ENCODE measurements at places on chromosomes 13 and 19. TPM values are rescaled to one million over a fixed set of nuclear protein-coding genes. Genes with fewer than 3 reads are reported as not detected.

Gene CEACAM4
- not detected for polyA plus RNA-seq

Gene ADAT3
- polyA plus RNA-seq: 6.1 TPM

Gene APLP1
- 13.6 TPM for polyA plus RNA-seq

Gene DMKN
- polyA plus RNA-seq: 137 TPM

Gene CLPTM1
- 142 TPM for polyA plus RNA-seq

Gene NTF4
- polyA plus RNA-seq: not detected

Gene U2AF1L4
- polyA plus RNA-seq: 47.7 TPM

Gene BTBD2
- polyA plus RNA-seq: 57.0 TPM

Gene ZNF175
- 3.3 TPM for polyA plus RNA-seq

GRCh38 chr13:20782116-20782708 is 8.5 kb upstream of the EEF1AKMT1 start:
- DNase-seq: no peak

DNA sequence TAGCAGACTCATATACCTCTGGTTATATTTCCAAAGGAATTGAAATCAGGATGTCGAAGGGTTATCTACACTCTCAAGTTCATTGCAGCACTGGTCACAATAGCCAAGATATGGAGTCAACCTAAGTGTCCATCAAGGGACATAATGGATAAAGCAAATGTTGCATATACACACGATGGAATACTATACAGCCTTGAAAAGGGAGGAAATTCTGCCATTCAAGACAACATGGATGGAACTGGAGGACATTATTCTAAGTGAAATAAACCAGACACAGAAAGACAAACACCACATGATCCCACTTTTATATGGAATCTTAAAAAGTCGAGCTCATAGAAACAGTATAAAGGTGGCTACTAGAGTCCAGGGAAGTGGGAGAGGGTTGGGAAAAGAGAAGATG is 13.6 kb upstream of the ERCC1 start:
- DNase-seq: no peak

DNA sequence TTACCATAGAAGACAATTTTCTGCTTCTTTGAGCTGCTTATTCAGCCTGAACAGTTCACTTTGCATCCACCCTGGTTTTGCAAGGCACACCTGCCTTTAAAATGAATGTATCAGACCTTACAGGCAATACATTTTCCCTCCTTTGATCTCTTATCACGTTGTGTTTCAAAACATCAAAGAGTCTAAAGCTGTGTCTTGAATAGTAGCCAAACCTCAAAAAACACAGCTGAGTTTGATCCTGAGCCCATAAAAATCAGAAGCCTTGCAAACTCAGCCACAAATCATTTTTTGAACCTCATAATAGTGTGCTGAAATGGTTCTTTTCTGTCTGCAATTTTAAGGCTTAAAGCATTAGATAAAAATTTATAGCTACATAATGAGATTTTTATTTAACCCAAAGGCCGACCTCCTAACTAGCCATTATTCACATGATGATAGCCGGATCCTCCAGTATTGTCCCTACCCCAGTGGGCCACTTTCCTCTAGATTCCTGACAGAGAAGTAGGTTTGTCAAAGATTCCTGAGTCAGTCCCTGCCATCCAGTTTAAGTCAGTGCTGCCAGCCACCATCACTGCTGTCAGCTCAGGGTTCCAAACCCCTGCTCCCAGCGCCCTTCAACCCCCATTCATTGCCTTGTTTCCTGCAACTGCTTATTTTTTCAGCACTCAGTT is 71.8 kb downstream of the CAB39L start:
- peak; percentile 85 for DNase-seq

DNA sequence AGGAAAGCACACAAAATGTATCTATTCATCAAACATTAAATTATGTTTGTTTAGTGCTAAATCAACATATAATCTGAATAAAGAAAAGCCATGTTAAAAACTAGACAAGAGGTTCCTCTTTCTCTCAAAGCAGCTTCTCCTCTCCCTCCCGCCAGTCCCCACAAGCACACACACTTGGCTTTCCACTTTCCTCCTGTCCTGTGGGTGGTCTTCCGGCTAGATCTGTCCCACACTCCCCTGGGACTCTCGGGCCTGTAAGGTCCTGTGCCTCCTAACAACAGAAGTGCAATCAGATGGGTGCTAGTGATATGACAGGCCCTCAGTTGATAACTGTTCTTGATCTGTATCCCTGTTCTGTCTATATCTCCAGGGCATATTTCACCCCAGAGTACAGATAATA is 45.6 kb upstream of the RAP2A start:
- no peak for DNase-seq

GRCh38 chr13:21932578-21932977 is 261.7 kb downstream of the FGF9 start:
- DNase-seq: no peak

DNA sequence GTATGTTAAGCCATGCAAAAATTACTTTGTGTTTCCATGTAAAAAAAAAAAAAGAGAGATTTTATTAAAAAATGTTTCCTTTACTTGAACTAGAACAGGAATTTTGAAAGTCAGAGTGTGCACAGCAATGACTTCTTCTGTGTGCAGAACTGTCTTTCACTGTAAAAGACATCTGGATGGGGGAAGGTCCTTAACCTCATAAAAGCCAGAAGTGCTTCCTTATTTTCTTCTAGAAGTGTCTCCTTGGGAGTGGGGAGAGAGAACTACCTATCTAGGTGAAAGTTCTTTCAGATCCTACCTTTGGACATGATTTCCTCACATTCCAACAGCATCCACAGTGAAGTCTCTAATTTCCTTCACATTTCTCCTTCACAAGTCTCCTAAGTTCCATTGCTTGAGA is 360.3 kb downstream of the FGF14 start:
- DNase-seq: no peak

GRCh38 chr19:5578097-5578846 is 10.5 kb upstream of the TINCR start:
- peak; percentile 68 for DNase-seq

- DNase-seq: peak; percentile 72
These were observed 14.9 kb downstream of the SERP2 start for GRCh38 chr13:44388427-44389059.

DNA sequence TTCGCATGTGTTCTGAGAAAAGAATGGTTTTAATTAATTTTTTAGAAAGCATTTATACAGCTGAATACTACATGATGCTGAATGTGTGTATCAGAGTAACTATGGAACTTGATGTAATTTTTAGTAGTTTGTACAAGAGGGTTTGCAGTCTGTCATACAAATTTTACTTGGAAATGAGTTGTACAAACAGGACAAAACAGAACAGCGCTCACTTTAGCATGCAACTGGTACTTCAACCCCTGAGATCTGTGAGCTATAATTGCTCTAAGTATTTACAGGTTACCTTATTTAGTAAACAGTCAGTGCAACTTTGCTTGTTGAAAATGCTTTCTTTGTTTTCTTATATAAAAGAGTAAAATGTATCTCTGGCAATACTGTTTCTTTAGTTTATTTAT is 706 bp downstream of the TNFRSF19 start:
- DNase-seq: no peak

- no peak for DNase-seq
These were observed 776 bp downstream of the DNAJC3 start for GRCh38 chr13:95677564-95678266.

DNA sequence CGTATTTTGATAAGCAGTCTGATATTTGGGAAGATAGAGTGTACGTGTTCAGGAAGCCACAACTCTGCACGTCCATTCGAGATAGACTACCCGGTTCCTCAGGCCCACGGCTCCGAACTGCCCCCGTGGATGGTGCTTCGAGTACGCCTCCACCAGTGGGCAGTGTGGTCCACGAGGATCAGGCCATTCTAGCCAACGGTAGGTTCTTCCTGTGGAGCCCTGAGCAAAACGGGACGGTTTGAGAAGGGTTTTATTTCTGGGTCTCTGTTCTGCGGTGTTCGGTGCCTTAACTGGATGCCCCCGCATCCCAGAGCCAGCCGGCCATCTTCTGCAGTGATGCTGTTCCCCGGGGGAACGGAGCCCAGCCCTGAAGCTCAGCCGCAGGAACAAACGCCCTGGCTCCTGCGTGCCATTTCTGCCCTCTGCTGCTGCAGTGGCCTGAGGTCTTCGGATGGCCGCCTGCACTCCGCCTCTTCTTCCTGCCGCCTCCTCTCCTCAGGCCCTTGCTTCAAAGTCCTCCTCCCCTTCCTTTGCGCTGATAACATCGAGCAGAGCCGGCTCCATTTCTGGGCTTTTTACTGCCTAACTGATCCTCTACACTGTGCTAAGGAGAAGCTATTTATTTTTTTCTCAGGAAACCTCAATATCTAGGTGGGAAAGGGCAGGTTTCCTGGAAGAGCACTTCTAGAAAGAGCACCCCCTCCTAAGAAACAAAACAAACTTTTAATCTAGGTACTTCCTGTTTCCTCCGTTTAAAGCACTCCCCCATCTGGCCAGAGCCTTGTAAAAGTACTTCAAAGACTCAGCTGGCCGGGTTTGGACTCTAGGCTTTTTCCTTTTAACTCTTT is 36.2 kb upstream of the SLC46A3 start:
- DNase-seq: peak; percentile 14

DNA sequence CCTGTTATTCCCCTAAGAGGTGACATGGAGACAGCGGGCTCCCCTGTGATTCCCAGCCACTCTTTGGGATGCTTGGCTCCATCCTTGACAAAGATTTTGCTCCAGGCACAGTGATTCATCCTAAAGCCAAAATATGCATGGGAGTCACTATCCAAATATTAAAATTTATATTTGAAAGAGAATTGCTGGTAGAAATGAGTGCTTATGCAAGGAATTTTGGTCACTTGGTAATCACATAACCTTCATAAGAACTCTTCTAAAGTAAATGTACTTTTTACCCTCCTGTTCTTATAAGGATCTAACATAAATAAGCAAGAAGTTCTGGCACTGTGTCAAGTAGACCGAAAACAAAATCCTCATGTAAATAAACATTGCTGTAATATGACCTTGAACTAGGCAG is 385.8 kb downstream of the ITGBL1 start:
- no peak for DNase-seq

- DNase-seq: no peak
These were observed 46.2 kb downstream of the KLF2 start for GRCh38 chr19:16370641-16371391.
